Immature natural killer cell (primary cell): ENCODE measurements at places on chromosomes 7 and 10. TPM values are rescaled to one million over a fixed set of nuclear protein-coding genes. Genes with fewer than 3 reads are reported as not detected.

DNA sequence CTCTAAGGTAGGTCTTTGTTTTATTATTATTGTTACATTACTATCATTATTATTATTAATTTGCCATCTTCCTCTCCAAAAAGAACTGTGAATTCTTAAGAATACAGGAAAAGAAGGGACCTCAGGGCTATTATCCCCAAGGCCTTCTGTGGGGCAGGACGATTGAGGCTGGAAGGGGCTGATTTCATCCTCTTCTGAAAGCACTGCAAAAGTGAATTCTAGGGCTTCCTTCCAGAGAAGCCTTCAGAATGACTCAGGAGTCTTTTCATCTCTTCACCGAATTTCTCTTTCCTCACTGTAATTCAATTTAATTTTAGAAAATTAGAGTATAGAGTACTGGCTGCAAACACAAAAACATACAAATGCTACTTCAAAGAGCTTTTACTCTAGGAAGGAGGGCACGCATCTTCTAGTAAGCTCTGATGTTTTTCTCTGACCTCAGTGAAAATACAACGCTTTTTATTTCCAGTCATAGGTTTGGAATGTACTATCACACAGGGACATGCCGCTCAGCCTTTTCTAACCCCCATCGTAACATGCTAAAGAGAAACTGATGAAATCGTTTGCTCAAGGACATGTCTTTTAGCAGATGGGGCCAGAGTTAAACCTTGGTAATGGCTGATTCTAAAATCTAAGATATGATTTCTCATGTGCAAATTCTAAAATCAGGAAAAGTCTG lies 280.2 kb upstream of the PITRM1 start:
- no peak for DNase-seq

- no peak for DNase-seq
Measured at GRCh38 chr7:90180011-90180585, 25.8 kb downstream of the STEAP1 start.

GRCh38 chr10:116408719-116409118 lies 18.9 kb upstream of the PNLIPRP3 start:
- DNase-seq = no peak

DNA sequence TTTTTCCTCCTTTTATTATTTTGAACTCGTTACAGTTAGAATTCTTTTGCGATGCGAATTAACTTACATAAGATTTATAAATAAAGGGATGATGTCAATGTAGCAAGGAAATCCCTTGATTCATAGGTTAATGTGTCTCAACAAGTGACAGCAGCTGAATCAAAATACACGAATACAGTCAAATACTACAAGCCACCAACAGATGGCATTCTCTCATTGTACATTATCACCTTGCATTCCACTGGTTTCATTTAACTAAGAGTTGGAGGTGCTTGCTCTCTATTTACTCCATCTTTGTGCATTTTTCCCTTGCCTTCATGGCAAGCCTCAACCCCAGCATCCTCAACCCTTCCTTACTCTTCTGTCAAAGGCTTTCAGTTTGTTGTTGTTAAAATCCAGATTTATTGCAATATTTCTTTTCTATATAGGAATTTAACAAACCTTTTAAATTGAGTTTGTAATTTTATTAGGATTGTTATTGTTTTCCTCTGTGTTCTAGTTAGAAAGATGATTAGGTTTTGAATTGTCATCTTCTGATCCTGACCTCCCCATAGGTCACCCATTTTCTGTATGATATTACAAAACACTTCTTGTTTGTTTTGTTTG lies 78.3 kb downstream of the SLC25A40 start:
- DNase-seq = peak; percentile 36

BMS1 gene
- polyA plus RNA-seq = 11.7 TPM

DNA sequence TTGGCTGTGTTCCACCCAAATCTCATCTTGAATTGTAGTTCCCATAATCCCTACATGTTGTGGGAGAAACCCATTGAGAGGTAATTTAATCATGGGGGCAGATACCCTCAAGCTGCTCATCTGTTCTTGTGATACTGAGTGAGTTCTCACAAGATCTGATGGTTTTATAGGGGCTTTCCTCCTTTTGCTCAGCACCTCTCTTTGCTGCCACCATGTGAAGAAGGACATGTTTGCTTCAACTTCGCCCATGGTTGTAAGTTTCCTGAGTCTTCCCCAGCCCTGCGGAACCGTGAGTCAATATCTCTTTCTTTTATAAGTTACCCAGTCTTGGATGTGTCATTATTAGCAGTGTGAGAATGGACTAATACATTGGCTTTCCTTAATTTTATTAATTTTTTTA lies 527.8 kb downstream of the MDFIC start:
- peak; percentile 15 for DNase-seq

EPHA1 gene
- 0.51 TPM for polyA plus RNA-seq

GDF2 gene
- not detected for polyA plus RNA-seq

DNA sequence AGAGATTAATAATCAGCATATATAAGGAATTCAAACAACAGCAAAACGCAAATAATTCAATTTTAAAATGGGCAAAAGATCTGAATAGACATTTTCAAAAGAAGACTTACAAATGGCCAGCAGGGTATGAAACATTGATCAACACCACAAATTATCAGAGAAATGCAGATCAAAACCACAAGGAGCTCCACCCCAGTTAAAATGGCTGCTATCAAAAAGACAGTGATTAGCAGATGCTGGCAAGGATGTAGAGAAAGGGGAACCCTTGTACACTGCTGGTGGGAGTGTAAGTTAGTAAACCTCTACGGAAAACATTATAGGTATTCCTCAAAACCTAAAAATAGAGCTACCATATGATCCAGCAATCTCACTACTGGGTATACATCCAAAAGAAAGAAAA lies 128.0 kb upstream of the CACUL1 start:
- no peak for DNase-seq

SH2D4B gene
- polyA plus RNA-seq = not detected

DNA sequence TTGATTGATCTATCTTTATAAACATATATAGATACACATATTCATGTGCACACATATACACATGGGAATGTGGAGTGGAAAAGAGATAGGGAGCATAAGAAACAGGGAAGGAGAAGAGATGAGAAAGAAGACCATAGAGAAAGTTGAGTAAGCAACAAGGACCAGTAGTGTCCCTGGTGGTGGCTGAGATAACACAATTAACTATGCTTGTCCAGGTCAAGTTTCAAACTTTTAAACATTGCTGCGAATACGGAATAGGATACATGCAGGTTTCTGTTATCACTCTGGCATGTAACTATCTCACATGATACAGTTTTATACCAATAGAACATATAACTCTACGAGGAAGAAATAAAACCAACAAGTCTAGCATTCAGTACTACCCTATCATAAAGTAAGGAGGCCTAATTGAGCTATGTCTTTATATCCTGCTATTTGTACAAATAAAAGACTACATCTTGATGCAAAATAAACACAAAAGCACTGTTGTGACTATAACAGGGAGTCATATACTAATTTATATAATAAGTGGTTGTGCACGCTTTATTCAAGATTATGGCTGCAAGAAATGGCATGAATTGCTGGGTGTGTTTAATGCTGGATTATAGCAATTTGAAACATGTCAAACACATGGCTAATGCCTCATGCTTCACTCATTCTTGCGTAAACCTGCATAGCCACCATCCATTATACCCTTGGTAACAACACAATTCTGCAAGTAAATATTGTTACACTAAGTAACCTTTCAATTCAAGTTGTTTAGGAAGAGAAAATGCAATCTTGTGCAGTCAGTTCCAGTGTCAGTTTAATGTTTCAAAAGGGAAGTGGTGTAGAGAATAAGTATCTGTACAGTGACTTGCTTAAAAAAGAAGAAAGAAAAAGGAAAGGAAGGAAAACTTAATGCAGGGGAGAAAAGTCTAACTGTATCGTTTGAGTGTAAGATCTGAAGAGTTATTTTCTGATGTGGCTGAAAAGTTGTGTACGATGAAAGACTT lies 8.2 kb downstream of the FOXP2 start:
- DNase-seq = no peak

DNA sequence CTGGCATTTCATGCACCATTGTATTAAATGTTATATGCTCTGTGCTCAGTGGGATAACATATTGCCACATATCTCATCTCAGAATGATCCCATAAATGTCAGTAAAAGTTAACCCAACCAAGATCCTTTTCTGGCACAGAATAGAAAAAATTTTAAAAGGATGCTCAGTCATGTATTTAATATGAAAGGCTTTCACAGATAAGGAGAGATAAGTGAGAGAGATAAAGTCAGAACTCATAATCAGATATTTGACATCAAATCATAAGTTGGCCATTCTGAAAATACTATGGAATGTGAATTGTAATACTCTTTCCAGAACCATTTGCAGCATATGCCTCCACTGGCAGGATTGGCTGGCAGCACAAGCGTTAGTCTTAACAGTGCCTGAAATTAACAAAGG lies 38.5 kb downstream of the PLEKHA8 start:
- DNase-seq = no peak
